Stimulated activated CD4-positive, alpha-beta T cell treated with anti-CD3 and anti-CD28 coated beads, Interleukin-1b, Interleukin-23, amount 100 ng/mL, for 1 hour (primary cell): ENCODE measurements at places on chromosomes 6 and 20.

- no peak for DNase-seq
Observed at GRCh38 chr20:42701948-42702347, 487.8 kb downstream of the PTPRT start.

DNA sequence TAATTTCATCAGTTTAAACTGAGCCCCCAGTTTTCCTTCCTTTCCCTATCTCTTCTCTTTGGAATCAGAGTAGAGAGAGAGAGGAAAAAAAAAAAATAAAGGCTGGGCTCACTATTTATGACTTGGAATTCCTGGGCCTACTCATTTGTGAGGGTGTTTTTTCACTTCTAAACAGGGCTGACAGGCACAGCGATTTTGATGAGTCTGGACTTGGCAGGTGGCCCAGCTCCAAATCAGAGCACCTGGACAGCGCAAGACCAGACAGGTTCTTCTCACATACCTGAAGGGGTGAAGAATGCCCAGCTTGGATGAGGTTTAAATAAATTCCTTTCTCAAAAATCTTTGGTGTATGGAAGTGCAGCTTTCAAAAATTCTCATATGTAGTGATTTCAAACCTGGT is 122.2 kb downstream of the KIF13A start:
- no peak for DNase-seq

DNA sequence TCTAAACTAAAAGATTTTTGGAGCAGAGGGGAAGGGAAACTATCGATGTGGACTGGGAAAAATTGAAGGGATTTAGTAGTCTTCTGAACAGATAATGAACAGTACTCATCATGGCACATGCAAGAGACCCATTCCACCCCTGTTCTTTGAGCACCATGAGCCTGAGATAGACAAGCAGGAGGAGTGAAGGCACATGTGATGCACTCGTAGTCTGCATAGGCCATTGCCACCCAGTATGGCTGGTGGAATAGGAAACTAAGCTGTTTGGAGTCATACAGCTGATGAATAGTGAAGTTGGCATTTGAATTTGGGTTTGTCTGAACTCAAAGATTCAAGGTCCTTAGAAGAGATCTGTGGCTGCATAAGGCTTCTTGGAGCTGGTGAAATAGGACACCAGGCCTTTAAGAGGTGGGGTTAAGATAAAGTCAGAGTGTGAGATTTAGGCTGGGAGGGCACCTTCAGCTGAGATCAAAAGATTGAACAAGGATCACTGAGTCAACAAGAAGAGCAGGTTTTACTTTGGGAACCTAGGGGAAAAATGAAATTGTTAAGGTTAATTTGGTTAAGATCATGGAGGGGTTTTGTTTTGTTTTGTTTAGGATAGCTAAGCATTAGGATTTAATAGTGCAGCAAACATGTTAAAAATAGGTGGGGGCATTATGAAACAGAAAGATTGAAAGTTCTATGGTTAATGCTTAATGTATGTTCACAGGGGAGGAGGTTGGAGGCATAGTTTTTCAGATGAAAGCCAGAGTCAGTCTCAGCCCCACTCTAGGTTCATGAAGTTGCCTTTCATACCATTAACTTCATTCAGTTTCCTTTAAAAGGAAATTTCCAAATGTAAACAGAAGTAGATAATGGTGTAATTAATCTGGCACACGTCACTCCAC is 148.8 kb downstream of the ARID1B start:
- no peak for DNase-seq

DNA sequence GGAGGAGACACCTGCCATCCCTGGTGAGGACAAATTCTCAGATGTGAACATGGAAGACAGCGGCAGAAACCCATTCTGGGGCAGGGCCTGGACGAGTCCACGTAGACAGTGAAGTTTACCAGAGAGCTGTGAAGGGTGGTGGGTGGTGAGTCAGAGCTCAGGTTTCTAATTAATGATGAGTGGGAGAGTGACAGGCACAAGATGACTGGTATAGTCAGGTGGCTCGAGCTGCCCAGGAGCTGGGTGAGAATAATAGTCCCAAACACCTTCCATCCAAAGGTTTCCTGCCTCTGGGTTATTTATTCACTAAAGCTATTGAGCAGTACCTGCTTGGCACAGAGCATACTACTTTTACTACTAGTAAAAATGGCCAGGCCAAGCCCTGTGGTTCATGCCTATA is 6.0 kb downstream of the TLDC2 start:
- DNase-seq, result no peak

GRCh38 chr6:121932076-121932991 is 467.1 kb upstream of the HSF2 start:
- DNase-seq, result no peak

GRCh38 chr6:106070636-106071035 is 15.5 kb upstream of the PRDM1 start:
- no peak for DNase-seq

DNA sequence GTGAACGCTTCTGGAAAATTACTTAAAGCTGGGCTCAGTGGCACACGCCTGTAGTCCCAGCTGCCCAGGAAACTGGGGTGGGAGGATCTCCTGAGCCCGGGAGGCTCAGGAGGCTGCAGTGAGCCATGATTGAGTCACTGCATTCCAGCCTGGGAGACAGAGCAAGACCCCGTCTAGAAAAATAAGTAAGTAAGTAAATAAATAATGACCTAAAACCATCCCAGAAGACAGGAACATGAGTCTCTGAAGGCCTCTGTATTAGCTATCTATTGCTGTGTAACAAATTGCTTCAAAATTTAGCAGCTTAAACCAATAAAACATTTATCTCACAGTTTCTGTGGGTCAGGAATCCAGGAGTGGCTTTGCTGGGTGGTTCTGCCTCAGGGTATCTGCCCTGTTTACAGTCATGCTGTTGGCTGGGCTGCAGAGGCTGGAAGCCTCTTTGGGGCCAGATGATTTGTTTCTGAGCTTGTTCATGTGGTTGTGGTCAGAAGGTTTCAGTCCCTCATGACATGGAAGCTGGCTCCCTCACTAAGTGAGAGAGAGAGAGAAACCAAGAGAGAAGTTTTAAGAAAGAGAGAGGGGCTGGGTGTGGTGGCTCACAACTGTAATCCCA is 48.4 kb upstream of the NCOA3 start:
- no peak for DNase-seq

DNA sequence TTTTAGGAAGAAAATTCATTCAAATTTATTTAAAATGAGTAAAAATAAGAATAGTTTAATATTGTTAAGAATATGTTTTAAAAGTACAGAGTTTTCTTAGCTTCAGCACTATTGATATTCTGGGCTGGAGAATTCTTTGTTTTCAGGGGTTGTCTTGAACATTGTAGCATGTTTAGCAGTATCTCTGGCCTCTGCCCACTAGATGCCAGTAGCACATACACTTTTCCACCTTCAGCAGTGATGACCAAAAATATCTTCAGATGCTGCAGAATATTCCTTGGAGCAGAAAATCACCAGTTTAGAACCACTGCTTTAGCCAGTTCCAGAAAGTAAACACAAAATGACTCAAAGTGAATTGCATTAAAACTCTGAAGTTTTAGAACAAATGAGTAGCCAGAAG is 19.4 kb upstream of the SDHAF4 start:
- DNase-seq, result no peak

GRCh38 chr6:33128318-33128717 is 52.5 kb downstream of the HLA-DPB1 start:
- no peak for DNase-seq

DNA sequence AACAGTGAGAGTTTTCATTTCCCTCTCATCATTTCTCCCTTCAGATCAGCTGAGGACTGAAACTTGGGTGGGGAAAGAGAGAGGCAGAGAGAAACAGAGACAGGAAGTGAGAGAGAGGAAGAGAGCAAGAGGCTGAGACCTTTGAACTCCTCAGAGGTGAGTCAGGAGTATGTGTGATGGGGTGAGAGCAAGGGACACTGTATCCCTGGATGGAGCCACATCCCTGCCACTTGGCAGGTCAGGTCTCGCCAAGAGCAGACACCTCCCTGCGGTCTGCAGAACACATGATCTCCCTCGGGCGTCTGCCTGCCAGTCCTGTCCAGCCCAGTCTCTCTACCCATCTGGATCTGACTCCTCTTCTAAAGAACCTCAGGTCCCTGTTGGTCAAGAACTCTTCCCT is 62.7 kb upstream of the SYNDIG1 start:
- DNase-seq, result no peak

GRCh38 chr6:5422321-5422915 is 161.1 kb downstream of the FARS2 start:
- DNase-seq, result no peak

DNA sequence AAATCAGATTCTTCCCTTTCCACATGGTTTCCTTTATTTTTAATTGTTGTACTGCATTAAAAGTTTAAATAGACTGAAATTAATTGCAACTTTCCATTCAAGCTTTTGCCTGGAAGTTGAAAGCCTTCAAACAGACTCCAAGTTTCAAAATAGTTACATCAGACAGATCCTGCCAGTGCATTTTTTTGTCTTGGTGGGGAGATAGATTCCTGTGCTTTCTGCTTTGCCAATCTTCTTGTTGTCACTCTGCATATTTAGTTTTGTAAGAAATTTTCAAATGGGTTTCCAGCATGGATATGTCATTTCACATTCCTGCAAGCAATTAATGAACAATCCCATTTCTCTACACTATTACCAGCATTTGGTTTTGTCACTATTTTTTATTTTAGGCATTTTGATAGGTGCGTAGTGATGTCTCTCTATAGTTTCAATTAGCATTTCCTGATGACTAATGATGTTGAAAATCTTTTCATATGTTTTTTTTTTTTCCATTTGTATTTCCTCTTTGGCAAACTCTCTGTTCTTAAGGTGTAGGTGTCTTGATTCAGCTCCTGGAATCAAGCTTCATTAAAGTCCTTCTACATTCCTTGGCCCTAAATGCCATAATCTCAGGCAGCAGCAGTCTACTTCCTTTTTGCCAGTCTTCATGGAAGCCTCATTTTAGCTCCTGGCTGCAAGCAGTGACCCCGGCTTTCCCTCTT is 40.5 kb downstream of the SCP2D1 start:
- no peak for DNase-seq

DNA sequence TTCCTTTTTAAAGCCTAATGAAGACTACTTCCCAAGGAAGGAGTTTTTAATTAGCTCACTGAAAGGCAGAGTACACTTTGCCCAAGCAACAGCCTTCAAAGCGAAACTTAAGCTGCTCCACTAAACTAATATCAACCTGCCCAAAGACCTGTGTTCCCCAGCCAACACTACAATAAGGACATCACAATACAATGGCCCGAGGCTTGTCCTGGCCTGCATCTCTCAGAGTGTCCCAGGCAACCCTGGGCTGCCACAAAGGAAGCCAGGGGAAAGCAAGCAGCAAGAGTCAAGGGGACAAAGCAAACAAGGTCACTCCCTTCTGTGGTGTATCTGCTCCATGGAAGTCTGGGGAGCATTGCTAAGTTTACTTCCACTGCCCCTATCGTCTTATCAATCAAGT is 52.3 kb downstream of the PIGU start:
- DNase-seq, result no peak

GRCh38 chr6:5730585-5731263 is 276.0 kb downstream of the NRN1 start:
- DNase-seq, result no peak

DNA sequence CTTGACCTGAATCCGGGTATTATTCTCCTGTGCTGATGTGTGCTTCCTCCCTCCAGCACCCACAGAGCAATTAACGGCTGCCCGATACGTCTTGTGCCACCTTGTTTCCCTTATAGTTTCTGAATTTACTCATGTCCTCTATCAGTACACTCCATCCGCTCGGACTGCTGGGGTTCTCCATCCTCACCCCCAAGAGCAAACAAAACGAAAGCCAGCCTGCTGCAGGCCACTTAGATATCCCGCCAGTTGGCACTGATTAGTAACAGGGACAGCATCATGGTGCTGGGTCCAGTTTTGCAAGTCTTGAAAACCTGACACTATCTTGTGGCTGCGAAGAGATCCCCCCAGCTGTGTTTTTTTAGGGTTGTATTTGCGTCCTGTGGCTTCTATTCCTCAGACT is 71.8 kb downstream of the SSR1 start:
- DNase-seq, result no peak

GRCh38 chr6:157536223-157536545 is 155.2 kb downstream of the ZDHHC14 start:
- DNase-seq, result no peak

GRCh38 chr20:34110745-34111641 is 1.1 kb downstream of the EIF2S2 start:
- DNase-seq, result no peak

GRCh38 chr6:34196833-34197195 is 39.9 kb upstream of the HMGA1 start:
- no peak for DNase-seq

DNA sequence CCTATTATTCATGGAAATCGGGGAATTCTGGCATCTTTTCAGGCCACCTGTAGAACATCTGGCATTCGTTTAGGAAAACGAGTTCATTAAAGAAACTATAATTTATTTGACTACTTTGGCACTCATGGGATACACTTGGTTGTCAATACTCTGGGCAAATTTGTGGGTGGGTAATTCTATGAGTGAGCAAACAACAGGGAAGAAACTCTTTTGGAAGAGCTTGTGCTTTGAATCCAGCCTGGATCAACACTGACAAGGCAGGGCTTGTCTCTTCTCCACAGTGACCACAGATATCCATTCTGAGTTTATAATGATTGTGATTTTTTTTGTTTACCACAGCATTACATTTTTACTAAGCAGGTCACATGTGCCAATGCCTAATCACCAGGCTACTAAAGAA is 394.7 kb downstream of the THBS2 start:
- DNase-seq, result no peak

- no peak for DNase-seq
Observed at GRCh38 chr20:35116258-35116657, 23.7 kb upstream of the TRPC4AP start.

- no peak for DNase-seq
Observed at GRCh38 chr6:29884261-29884660, 56.6 kb downstream of the HLA-G start.

DNA sequence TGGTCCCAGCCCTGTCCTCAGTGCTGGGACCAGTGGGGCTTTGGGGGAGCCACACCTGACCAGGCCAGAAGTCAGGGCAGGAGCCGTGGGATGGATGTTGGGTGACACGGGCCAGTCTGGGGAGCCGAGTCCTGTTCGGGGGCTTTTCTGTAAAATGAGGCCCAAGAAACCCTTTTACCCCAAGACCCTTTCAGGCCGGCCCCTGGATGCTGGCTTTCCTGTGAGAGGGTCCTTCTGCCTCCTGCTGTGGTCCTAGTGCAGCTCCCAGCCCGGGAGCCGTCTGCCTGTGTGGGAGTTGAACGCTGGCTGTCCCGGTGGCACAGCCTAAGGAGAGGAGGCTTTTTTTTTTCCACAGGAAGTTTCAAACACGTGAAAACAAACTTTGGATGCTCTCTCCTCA is 123.2 kb downstream of the TMEM242 start:
- DNase-seq, result no peak

DNA sequence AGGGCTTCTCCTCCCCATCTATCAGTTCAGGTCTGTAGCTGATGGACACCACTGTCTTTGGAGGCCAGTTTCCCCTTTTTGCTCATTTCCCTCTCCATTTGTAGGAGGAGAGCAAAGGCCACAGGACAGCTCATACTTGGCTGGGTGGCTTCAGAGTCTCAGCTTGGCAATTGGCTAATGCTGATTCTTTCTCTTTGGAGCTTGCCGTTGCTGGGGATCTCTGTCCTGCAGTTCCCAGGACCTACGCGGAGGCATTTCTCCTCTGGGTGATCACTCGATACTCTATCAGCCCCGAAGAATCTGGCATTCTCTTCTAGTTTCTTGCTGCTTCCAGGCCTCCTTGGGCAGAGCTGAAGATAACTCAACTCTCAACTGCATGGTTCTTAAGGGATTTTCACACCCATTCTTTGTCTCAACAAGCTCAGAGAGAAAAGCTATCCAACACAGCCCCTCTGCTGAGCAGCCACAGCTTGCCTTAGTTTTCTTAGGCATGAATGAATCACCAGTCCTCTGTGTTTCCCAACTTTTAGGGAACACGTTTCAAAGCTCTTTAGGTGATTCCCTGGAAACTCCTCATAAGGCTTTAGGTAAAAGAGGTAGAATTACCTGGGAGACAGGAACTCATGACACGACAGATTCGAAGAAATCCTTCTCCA is 19.2 kb upstream of the SSR1 start:
- DNase-seq, result no peak
